Stimulated activated effector memory CD8-positive, alpha-beta T cell treated with anti-CD3 and anti-CD28 coated beads, Interleukin-12 subunit alpha, Interleukin-12 subunit beta, amount 100 ng/mL, for 72 hours (primary cell): ENCODE measurements at places on chromosomes 3 and 15.

DNA sequence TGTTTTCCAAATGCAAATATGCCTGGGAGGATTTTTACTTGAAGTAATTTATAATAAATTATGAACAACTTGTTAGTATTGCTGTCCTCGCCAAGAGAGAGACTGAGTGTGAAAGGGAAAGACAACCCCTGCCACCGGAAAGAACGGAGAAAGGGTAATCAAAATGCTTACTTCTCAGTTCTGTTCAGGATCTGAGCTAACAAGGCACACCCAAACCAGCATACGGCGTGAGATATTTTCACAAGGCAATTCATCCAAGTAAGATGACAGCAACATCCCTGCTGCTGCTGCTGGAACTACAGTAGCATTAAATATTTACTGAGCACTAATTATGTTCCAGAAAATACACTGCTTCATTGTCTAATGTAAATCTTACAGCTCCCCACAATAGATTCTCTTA, 96.1 kb downstream of the KBTBD8 start:
- no peak for DNase-seq

- DNase-seq: no peak
Observed at GRCh38 chr3:56706629-56707028, 23.6 kb upstream of the TASOR start.

DNA sequence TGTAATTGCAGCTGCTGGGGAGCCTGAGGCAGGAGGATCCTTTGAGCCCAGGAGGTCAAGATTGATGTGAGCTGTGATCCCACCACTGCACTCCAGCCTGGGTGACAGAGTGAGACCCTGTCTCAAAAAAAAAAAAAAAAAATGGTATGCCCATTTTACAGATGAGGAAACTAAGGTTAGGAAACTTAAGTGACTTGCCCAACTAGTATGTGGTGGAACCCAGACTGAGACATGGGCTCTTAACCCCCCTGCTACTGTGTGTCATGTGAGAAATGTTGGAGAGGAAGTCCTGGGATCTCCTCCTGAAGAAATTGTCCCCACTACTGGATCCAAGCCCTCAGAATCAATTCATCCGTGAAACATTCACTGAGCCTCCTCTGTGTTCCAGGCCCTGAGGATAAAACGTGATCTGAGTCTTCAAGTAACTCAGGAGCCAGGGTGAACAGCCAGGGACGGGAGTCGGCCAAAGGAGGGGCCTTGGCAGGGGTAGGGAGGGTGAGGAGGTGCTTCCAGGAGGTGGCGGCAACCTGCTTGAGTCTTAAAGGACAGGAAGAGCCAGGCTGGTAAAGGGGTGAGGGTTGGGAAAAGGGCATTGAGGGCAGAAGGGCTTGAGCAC, 19.6 kb upstream of the RNU6-1 start:
- DNase-seq: no peak

- DNase-seq: no peak
Observed at GRCh38 chr3:182364323-182364722, 429.0 kb upstream of the ATP11B start.

DNA sequence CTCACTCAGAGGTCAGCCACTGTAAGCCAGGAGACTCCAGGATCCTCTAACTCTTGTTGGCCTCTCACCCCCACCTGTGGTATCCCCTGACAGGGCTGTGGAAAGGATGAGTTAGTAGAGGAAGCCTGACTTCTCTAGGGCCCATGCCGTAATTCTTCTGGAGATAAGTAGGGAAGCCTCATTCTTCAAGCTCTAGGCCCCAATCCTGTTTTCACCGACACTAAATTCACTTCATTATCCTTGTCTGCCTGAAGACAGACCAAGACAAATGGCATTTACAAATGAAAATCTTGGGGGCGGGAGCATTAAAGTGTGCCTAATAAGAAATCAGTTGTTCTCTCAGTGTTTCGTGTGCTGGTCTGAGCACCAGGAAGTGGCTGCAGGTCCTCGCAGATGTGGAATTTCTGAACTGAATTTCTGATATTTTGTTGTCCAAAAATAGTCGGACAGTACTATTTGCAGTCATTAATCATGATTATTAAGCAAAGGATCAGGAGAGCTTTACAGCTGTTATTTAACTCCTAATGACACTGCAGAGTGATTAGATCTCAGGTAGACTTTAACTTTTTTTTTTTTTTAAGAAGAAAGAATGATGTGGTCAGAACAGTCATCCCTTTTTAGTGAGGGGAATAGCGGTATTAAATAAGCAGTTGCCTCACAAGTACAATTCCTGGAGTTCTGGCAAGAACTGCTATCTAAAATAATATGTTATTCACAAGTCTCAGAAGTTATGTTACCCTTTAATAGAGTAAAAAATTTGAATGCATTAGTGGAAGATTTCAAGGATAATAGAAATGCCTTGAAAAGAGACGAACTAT, 58.4 kb downstream of the RBMS3 start:
- DNase-seq: no peak
